ENCODE measurements at places on chromosomes 6 and 20.

DNA sequence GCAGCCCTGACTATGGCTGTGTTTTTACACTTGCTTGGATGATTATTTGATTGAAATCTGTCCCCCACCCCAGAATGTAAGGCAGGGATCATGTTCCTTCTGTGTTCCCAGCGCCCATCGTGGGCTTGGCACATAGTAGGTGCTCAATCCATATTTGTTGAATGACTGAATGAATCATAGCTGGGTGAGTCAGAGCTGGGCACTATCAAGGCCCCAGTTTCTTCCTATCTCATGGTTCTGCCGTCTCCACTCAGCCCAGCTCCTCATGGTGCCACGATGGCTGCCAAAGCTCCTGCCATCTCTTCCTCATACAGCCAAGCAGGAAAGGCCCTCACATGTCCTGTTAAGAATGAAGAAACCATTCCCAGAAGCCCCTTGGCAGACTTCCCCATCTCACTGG, 29.0 kb downstream of the CEBPB start:
- no peak for DNase-seq

- no peak for DNase-seq
These were observed 404.4 kb downstream of the GJA1 start for GRCh38 chr6:121839896-121840295.

DNA sequence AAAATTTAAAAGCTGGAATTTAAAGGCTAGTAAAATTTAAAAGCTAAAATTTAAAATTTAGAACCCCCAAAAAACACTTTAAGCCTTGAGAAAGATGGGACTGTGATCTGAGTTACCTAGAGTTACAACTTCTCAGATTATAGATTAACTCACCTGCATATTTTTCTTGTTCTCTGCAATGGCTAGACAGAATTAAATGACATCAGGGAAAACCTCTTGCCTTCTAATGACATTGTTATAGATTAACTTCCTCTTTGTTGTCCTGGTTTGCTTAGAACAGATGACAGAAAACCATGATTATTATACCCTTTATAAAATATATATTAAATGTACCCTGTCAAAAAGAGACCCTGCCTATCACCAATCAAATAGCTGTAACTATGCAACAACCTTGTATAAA, 56.4 kb downstream of the TRDN start:
- no peak for DNase-seq

DNA sequence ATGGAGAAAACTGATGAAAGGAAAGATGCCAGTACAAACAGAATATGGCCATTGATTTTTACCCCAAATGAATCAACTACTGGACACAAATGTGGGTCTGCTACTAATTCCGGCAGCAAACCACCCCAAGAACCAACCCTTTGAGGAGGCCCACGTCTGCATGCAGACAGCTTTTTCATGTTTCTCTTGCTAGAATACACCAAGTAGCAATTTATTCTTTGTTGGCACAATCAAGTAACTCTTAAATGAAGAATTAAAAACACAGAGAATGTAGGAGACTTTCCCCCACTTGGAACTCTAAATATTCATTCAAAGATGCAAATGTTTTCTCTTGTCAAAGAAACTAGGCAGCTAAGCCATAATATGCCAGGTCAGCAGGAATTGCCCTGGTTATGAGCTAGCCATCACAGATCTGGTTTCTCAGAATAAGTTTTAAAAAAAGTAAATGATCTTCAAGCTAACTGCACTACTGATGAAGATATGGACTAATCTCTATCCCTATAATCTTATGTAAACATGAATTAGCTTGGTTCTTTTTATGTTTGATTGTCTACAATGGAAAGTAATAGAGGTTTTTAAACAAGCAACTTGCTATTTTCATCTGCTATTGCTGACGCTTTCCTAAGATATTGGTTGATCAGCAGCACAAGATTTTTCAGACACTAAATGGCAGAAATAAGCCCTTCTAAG, 163.1 kb upstream of the THEMIS start:
- DNase-seq: no peak

GRCh38 chr20:5766085-5766764, 16.0 kb downstream of the SHLD1 start:
- no peak for DNase-seq
